ENCODE measurements at places on chromosomes 12 and 14. TPM values are rescaled to one million over a fixed set of nuclear protein-coding genes. Genes with fewer than 3 reads are reported as not detected.

Gene SMARCC2
- 31.2 TPM for total RNA-seq

Gene DPPA3
- total RNA-seq, result not detected

Gene TDRD9
- 0.30 TPM for total RNA-seq

Gene IFNG-AS1
- not detected for total RNA-seq

Gene LAG3
- total RNA-seq, result 1.4 TPM

Gene SIX4
- 1.9 TPM for total RNA-seq

Gene GALNT8
- not detected for total RNA-seq

Gene MANSC1
- total RNA-seq, result 3.9 TPM

Gene OTOGL
- total RNA-seq, result not detected

Gene MIP
- not detected for total RNA-seq

Gene CCDC38
- 0.09 TPM for total RNA-seq

Gene KRT78
- total RNA-seq, result 0.10 TPM

Gene PTPRB
- total RNA-seq, result 0.65 TPM

Gene TROAP
- 88.1 TPM for total RNA-seq

Gene HSPB8
- 21.9 TPM for total RNA-seq

Gene STXBP6
- total RNA-seq, result 2.7 TPM
